ENCODE measurements at places on chromosomes 6 and 20.

GRCh38 chr20:58407201-58407873 lies 18.3 kb downstream of the VAPB start:
- no peak for DNase-seq

- DNase-seq = no peak
Observed at GRCh38 chr20:34445177-34446065, 70.8 kb upstream of the DYNLRB1 start.

GRCh38 chr6:138973466-138974153 lies 14.4 kb downstream of the REPS1 start:
- DNase-seq = no peak

GRCh38 chr6:37122861-37123260 lies 47.1 kb upstream of the PIM1 start:
- no peak for DNase-seq

DNA sequence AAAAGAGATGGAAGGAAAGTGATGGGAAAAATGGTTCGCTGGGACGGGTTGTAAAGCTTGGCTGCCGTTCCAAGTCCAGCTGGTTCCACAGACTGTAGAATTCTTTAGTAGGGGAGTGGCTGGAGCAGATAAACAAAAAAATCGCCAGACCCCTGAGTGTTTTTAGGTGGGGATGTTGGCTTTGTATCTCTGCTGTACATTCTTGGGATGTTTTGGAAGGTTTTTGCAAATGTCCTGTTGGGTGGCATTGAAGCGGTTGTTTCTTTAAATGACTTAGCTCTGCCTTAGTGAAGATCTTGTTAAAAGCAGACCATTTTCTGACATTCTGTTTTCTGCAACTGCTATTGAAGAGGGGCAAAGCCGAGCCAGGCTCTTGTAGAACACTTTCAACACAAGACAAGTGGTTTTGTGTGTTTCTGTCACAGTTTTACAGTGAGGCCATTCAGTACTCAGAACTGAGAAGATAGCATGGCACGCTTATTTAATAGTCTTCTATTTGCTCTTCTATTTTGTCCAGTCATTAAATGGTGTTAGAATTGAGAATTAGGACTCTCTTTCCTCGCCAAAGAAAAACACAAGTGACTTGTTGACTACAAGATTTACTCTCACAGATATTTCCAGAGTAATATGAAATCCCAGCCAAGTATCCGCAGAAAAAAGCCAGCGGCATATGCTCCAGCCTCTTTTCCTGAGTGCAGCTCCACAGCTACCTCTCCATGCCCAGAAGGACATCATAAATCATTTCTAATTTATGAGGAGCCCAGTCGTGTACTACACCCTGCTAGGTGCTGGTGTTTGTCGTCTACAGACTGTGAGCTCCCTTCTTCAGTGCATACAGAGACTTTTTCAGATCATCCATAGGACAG lies 65.8 kb downstream of the PHACTR2 start:
- no peak for DNase-seq

GRCh38 chr6:163346497-163346961 lies 68.0 kb upstream of the QKI start:
- no peak for DNase-seq

- DNase-seq = no peak
Observed at GRCh38 chr6:878179-878578, 185.2 kb upstream of the EXOC2 start.

DNA sequence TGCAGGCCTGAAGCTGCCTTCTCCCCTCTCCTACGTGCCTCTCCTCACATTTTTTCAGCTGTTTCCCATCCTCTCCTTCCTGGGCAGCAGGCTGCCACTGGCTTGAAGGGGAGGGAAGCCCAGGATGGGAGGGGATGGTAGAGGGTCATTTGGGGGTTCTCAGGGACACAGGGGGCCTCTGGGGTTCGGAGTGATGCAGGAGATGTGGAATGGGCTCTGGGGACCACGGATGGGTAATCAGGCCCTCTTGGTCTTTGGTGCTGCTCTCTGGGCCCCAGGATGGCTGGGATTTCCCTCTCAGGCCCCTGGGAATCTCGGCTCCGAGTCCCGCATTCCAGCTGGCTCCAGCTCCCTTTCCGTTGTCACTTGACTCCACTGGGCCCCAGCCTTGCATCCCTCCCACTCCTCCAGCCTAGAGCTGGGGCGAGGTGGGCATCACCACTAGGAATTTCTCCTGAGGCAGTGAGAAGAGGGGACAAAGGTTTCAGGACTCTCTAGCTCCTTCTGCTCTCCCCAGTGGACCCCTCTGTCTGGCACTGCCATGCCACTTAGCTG lies 2.0 kb upstream of the DDR1 start:
- DNase-seq = no peak

GRCh38 chr6:134593442-134593841 lies 275.5 kb upstream of the SGK1 start:
- DNase-seq = no peak

GRCh38 chr6:10409731-10410206 lies 5.1 kb downstream of the TFAP2A start:
- no peak for DNase-seq

GRCh38 chr6:25012657-25013056 lies 76.9 kb upstream of the RIPOR2 start:
- no peak for DNase-seq

DNA sequence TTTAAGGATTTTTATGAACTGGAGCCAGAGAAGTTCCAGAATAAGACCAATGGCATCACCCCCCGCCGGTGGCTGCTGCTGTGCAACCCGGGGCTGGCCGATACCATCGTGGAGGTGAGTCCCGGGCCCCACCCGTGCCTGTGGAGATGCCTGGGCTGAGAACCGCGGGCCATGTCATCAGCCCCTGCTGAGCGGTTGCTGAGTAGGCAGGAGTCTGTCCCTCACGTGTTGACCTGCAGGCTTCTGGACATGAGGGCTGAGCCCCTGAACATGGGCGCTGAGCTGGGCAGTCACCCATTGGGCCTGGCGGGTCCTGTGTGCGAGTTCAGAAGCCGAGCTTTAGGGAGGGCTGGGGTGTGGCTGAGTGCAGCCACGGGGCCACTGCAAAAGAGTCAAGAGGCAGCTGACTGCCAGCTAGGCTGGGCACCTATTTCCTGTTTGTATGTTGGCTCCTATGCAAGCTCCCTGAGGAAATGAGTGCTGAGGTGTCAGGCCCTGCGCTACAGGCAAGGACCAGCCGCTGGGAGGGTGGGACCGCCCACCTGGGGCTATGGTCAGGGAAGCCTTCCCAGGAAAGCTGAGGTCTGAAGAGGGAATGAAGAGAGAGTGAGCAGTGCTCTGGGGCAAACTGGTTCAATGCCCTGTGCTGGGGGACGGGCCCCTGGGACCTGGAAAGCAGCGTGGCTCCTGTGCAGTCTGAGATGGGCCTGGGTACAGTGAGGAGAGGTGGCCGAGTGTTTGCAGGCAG lies 34.3 kb downstream of the PYGB start:
- DNase-seq = no peak

DNA sequence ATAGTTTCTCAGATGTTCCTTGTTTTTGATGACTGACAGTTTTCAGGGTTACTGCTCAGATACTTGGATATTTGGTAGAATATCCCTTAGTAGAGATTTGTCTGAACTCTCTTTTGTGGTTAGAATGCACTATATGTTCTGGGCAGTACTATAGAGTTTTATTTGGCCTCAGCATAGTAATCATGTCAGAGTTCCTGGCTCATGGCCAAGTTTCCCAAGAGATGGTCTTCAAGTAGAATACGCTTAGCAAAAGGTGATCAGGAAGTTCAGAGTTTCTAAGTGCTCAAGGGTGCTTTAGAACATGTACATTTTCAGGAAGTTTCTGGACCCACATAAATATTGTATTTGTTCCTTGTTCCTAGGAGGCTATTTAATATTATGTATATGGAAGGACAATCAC lies 1209.7 kb upstream of the GJE1 start:
- no peak for DNase-seq

DNA sequence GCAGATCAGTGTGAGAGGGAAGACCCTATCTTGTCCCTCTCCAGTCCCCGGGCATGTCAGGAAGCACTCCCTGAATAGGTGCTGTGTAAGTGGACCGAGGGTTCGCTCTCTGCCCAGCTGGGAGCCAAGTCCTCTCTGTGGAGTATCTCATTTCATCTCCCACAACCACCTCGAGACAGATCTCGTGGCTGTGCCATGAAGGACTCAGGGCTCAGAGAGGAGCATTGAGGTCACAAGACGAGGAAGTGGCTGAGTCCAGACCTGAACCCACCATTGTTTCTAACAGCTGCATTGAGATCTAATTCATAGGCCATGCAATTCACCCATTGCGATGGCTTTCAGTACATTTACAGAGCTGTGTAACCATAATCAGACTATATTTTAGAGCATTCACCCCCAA lies 34.7 kb upstream of the STX16 start:
- no peak for DNase-seq

- DNase-seq = no peak
Observed at GRCh38 chr6:133833949-133834359, 55.0 kb upstream of the TCF21 start.

GRCh38 chr20:12737900-12738299 lies 270.9 kb upstream of the SPTLC3 start:
- no peak for DNase-seq

- DNase-seq = no peak
Observed at GRCh38 chr20:34888468-34888867, 12.1 kb downstream of the ACSS2 start.

DNA sequence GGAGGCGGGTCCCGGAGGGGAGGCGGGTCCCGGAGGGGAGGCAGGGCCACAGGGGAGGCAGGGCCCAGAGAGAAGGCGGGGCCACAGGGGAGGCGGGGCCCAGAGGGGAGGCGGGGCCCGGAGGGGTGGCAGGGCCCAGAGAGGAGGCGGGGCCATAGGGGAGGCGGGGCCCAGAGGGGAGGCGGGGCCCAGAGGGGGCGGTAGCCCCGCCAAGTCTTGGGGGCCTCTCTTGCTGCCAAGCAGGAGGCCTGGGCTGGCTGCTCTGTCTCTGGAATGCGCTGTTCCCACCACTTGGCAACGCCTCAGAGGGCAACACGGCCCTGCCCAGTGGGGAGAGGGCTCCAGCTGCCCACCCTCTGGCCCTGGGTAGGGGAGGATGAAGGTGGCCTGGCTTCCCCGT lies 80.5 kb downstream of the YTHDF1 start:
- no peak for DNase-seq

DNA sequence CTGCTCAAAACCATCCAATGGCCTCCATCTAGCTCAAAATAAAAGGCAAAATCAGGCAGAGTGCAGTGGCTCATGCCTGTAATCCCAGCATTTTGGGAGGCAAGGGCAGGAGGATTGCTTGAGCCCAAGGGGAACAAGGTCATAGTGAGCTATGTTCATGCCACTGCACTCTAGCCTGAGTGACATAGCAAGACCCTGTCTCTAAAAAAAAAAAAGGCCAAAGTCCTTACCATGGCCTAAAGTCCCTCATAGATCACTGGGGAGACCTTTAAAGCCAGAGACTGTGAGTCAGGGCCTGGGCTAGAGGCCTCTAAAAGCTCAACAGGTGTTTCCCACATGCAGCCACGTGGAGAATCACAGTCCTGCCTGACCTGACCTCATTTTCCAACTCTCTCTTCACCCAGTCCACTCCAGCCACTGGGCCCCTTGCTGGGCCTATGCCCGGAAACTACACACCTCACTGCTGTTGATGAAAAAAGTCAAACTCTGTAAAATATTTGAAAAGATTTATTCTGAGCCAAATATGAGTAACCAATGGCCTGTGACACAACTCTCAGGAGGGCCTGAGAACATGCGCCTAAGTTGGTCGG lies 28.2 kb upstream of the TAB2 start:
- DNase-seq = no peak

- no peak for DNase-seq
Observed at GRCh38 chr6:73943930-73944652, 248.1 kb downstream of the CD109 start.

GRCh38 chr20:57195469-57196100 lies 70.9 kb downstream of the BMP7 start:
- DNase-seq = no peak

GRCh38 chr20:58056921-58057686 lies 171.3 kb downstream of the ANKRD60 start:
- no peak for DNase-seq

DNA sequence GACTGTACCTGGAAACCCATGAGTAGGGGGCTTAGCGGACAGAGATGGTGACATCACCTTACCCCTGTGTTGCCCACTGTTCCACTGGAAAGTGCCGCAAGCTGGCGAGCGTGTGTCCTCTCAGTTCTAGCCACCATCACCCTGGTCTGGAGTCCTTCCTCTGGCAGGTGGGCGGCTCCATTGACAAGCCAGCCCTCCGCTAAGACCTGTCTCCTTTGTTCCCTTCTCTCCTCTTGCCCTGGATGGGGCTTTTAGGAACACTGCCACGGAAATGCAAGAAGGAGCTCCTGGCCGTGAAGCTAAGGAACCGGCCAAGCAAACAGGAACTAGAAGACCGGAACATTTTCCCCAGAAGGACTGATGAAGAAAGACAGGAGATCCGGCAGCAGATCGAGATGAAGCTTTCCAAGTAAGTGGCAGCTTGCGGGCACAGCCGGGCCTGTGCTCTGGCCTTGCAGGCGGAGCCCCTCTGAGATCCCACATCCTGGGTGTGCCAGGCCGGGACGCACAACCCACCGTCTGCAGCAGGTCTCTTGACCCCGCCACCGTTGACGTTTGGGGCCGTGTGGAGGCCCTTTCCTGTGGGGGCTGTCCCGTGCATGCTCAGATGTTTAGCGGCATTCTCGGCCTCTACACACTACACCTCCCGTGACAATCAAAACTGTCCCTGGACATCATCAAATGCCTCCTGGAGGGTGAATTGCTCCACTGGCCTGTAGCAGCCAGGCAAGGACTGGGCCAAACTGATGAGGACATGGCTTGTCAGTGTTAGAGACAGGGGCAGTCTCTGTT lies 127.5 kb downstream of the SYCP2 start:
- no peak for DNase-seq

DNA sequence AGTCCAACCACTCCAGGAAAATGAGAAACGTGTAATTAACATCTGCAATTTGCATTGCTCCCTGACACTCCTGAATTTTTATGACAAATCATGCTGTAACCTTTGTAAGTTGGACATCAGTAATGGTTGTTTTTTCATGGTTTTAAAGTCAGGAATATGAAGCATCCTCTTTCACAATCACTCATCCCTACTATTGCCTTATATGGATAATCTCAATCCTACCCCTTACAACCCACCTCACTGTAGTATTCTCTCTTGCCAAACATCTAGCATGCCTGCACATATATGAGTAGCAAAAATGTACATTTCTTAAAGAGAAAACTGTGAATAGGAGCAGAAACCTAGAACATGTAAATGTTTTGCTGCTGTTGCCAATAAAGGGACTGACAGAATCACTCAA lies 729.5 kb downstream of the KIF16B start:
- no peak for DNase-seq

DNA sequence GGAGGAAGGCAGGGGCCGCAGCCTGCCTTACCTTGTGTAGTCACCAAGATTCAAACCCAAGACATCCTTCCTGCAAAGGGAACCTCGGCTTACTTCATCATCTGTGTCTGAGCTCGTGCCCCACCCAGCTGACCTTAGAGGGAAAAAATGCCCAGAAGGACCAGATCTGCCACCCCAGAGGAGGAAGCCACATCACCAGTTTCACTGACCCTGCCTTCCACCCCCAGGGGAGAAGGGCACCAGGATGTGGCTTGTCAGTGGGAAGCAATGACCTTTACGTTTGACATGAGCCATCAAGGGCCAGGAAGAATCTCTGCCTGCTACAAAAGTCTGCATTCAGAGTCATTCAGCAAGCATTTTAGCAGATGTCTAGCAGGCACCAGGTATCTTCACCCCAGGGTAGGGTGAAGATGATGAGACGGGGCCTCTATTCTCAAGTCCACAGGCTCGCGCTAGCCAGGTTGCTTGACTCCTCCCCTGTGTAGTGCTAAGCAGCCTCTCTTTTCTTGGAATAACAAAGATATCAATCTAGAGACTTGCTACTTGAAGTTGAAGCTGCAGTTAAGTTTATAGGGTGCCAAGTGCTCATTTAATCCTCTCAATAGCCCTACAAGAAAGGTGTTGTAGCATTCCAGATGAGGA lies 28.1 kb downstream of the HM13 start:
- no peak for DNase-seq

- DNase-seq = no peak
Observed at GRCh38 chr6:15495375-15495901, 167.4 kb downstream of the DTNBP1 start.
